Caco-2 (cell line): ENCODE measurements at places on chromosomes 3 and 15.

DNA sequence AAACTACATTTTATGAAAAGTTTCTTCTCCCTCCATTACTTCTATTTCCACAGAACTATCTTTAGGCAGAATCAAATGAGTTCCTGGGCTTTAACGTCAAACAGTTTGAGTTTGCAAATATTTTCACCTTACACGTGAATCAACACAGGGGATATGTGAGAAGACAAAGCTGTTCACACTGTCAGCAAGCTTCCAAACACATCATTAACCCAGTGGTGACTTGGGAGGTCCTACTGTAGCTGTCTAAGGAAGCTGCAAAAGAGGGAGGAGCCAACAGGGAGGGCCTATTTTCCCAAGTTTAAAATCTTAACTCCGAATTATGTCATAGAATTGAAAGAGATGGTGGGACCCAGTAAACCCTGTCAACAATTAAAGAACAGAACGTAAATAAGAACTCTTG lies 337.8 kb upstream of the DNAJC19 start:
- no peaks in the 10 kb centered on the region for H3K27me3 ChIP-seq
- H3K27ac ChIP-seq = no peak overlapping the region
- no peaks in the 10 kb centered on the region for H3K36me3 ChIP-seq
- H3K4me1 ChIP-seq = no peaks in the 10 kb centered on the region
- DNase-seq = no peak
- no peak overlapping the region for H3K4me3 ChIP-seq

DNA sequence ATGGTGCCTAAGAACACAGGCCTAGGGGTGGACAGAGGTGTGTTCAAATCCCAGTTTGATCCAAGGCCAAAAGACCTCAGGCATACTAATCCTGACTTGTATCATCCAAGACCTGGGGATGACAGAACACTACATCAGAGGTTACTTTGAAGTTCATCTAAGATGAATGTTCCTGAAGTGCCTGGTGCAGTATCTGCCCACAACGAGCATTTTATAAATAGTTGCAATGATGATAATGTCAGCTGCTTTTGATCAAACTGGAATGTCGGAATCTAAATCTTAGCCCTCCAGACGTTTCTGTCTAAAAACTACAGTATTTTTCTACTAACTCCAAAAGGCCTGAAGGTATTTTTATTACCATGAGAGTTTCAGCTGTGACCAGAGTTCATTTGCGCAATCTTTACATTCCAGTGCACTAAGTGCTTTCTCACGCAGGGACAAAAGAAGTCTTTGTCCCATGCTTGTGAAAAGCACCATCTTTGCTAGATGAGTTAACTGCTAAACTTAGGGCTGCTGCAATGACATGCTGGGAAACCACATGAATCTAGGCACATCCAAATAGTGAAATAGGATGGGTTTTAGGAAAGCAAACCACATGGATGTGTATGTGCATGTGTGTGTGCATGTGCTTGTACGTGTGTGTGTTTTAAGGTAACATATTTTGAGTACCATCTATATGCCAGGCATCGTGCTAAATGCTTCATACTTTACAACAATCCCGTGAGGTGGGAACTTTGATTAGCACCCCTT lies 18.1 kb downstream of the ANXA2 start:
- peak; percentile 86 for DNase-seq
- H3K27ac ChIP-seq = peak overlapping the region; percentile 89
- peaks cover 8% of the 10 kb centered on the region for H3K36me3 ChIP-seq
- no peaks in the 10 kb centered on the region for H3K27me3 ChIP-seq
- no peak overlapping the region for H3K4me3 ChIP-seq

GRCh38 chr15:28023422-28023821 lies 75.7 kb downstream of the OCA2 start:
- H3K27me3 ChIP-seq = no peaks in the 10 kb centered on the region
- no peak for DNase-seq
- H3K4me1 ChIP-seq = 0 out of 2 replicates have a peak, but pooled peaks cover 4% of the 10 kb centered on the region
- no peaks in the 10 kb centered on the region for H3K36me3 ChIP-seq
- no peak overlapping the region for H3K27ac ChIP-seq

DNA sequence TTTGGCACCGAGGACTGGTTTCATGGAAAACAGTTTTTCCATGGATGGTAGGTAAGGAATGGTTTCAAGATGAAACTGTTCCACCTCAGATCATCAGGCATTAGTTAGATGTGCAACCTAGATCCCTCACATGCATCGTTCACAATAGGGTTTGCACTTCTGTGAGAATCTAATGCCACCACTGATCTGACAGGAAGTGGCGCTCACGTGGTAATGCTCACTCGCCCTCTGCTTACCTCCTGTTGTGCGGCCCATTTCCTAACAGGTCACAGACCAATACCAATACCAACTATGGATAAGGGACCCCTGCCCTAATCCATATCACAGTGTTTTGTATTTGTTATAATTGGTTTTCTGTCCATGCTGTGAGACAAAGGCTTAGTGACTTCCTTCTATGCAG lies 58.9 kb downstream of the SLMAP start:
- no peak overlapping the region for H3K4me3 ChIP-seq
- H3K36me3 ChIP-seq = no peaks in the 10 kb centered on the region
- H3K4me1 ChIP-seq = peaks cover 23% of the 10 kb centered on the region
- no peak for DNase-seq

GRCh38 chr3:148880681-148881080 lies 15.6 kb downstream of the CPA3 start:
- no peak for DNase-seq
- no peak overlapping the region for H3K27ac ChIP-seq
- no peaks in the 10 kb centered on the region for H3K27me3 ChIP-seq
- H3K4me1 ChIP-seq = no peaks in the 10 kb centered on the region
- H3K4me3 ChIP-seq = no peak overlapping the region

GRCh38 chr15:75112278-75112847 lies 89.0 kb downstream of the PPCDC start:
- no peak for DNase-seq
- H3K27ac ChIP-seq = peak overlapping the region; percentile 82
- no peaks in the 10 kb centered on the region for H3K36me3 ChIP-seq
- no peak overlapping the region for H3K4me3 ChIP-seq
- no peaks in the 10 kb centered on the region for H3K27me3 ChIP-seq
- peaks cover 10% of the 10 kb centered on the region; the same call in 1 of the 2 replicates for H3K4me1 ChIP-seq

DNA sequence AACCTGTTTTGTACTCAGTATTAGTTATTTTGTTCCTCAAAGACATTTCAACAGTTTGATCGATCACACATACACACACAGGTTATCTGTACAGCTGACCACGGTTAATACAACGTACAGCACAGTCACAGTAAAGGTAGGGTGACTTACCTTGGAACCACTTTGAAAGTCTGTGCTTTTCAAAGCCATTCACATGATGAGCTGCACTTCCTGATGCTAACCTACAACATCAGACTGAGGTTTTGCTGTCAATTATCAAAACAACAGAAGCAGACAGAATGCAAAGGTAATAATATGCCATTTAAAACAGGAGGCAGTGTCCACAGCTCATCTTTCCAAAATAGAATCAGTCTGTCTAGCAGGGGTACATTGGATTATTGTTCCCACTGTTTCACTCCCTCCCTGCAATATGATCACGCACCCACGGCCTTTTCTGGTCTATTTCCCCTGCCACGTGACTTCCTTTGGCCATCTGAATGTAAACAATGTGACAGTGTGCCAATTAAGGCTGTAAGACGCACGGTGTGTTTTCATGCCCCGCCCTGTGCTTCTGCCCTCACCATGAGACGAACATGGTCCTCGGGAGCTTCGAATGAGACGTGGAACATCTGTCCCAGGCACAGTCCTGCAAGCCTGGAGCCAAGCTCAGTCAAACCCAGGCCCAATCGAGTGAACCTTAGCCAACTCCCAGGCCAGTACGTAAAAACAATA lies 102.4 kb downstream of the FMN1 start:
- no peak overlapping the region for H3K27ac ChIP-seq
- no peaks in the 10 kb centered on the region for H3K36me3 ChIP-seq
- no peak for DNase-seq
- no peaks in the 10 kb centered on the region for H3K4me1 ChIP-seq
- no peak overlapping the region for H3K4me3 ChIP-seq

DNA sequence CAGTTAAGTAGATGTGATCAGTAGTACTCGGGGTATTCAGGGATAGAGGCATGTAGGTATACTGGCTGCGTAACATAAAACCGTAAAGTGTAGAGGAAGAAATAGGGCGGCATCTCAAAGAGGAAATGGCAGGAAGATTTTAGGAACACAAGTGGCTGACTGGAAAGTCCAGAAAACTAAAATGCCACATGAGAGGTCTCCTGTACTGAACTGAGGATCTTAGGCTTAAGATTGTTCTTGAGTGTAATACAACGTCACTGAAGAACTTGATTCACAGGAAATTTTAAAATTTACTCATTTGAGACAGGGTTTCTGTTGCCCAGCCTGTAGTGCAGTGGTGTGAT lies 2.3 kb upstream of the LMLN start:
- H3K27ac ChIP-seq = no peak overlapping the region
- DNase-seq = no peak
- no peaks in the 10 kb centered on the region for H3K27me3 ChIP-seq
- no peak overlapping the region for H3K4me3 ChIP-seq
- peaks cover 4% of the 10 kb centered on the region for H3K36me3 ChIP-seq
- peaks cover 15% of the 10 kb centered on the region for H3K4me1 ChIP-seq

GRCh38 chr3:49794926-49795905 lies 4.5 kb downstream of the CDHR4 start:
- no peaks in the 10 kb centered on the region for H3K27me3 ChIP-seq
- no peaks in the 10 kb centered on the region for H3K4me1 ChIP-seq
- H3K36me3 ChIP-seq = no peaks in the 10 kb centered on the region

- no peak overlapping the region for H3K4me3 ChIP-seq
- no peaks in the 10 kb centered on the region for H3K36me3 ChIP-seq
- H3K4me1 ChIP-seq = no peaks in the 10 kb centered on the region
- no peak for DNase-seq
- no peak overlapping the region for H3K27ac ChIP-seq
- H3K27me3 ChIP-seq = no peaks in the 10 kb centered on the region
Observed at GRCh38 chr3:183328823-183329222, 75.8 kb downstream of the B3GNT5 start.

DNA sequence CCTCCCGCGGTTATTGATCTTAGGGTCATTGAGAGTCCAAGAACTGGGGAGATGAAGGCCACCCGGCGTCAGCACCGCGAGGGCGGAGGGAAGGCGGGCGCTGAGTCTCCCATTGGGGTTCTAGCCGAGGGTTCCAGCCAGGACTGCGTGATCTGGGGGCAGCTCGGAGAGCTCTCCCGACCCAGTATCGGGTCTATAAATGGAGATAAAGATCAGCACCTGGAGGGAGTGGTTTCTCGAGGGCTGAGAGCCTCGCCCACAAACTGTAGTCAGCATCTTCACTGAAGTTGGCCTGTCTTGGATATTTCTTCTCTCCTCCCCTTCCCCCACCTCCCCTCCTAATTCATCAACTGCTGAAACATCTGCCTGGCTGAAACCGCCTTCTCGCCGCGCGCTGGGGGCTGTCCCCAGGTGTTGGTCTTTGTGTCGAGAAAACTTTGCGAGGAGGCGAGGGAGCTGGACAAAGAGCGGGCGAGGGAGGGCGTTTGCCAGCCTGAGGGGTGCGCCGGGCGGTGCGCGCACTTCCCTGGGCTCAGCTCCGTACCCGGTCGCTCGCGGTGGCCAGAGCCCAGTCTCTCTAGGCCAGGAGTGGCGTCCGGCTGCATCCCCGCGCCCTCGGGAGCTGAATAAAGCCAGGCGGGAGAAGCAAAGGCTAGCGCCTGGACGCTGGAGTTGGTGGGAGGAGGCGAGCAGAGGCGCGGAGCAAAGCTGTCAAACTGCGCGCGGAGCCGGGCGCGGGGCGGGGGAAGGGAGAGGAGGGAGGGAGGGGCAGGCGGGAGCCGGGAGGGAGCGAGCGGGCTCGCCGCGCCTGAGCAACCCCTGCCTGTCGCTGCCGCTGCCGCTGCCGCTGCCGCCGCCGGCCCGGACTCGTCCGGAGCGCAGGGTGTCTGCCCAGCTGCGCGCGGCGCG lies at the start of gene ST8SIA2:
Gene ST8SIA2, plus strand, starts transcription at position 811 of the 909 bp plus-strand sequence. CDS start 184 bp downstream, outside the sequence.
- no peaks in the 10 kb centered on the region; the same call in 1 of the 2 replicates for H3K4me1 ChIP-seq
- H3K4me3 ChIP-seq = peak within 1 kb of the TSS; percentile 33
- H3K36me3 ChIP-seq = no peaks in the 10 kb centered on the region
- H3K27me3 ChIP-seq = peaks cover 2% of the 10 kb centered on the region; the same call in 1 of the 2 replicates

DNA sequence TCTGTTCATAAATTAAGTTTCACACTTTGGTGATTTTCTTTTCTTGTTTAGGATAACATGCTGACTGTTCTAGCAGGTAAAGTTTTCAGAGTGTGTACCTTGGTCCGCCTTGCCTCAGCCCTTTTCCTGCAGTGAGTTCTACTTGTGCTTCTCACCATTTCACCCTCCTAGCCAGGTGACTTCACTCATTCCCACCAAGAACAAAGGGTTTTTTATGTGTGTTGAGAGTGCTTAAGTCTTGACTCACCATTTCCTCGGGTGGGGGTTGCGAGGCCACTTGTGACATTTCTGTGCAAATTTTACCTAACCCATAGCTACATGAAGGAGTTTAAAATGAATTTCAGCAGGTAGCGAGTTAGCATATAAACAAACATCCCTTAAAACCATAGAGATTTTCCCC lies 81.4 kb downstream of the C3orf38 start:
- no peak for DNase-seq
- no peak overlapping the region for H3K27ac ChIP-seq
- no peaks in the 10 kb centered on the region for H3K4me1 ChIP-seq

GRCh38 chr3:107323723-107324122 lies 53.5 kb upstream of the CCDC54 start:
- no peaks in the 10 kb centered on the region for H3K4me1 ChIP-seq
- no peak for DNase-seq
- no peaks in the 10 kb centered on the region for H3K27me3 ChIP-seq

- no peaks in the 10 kb centered on the region for H3K36me3 ChIP-seq
- no peaks in the 10 kb centered on the region for H3K27me3 ChIP-seq
- DNase-seq = no peak
- no peaks in the 10 kb centered on the region for H3K4me1 ChIP-seq
Observed at GRCh38 chr3:123723070-123723469, 138.2 kb upstream of the HACD2 start.

DNA sequence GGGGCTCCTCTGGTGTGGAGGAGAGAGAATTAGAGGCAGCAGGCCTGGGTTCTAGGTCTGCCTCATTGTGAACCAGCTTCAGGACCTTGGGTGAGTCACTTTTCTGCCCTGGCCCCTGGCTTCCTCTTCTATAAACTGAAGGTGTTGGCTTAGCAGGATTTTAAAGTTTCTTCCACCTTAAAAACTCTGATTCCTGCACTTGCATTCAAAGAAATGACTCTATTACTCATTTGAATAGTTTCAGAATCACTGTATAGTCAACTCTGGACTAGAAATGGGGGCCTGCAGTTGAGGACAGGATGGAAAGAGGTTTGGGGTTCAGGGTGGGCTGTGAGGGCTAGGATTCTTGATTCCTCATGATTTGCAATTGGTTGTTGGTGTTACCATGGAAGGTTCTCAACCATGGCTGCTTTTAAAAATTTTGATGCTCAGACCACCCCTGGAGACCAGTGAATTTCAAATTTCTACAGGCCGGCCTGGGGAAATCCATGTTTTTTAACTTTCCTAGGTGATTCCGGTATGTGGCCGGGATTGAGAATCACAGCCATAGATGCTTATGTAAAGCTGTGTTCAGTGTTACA lies 19.9 kb downstream of the SMAD3 start:
- no peaks in the 10 kb centered on the region for H3K27me3 ChIP-seq
- no peak overlapping the region for H3K27ac ChIP-seq
- 0 out of 2 replicates have a peak, but pooled peaks cover 2% of the 10 kb centered on the region for H3K36me3 ChIP-seq
- peaks cover 46% of the 10 kb centered on the region for H3K4me1 ChIP-seq
- H3K4me3 ChIP-seq = no peak overlapping the region
